COLO829 (cell line): ENCODE measurements at places on chromosomes 4 and X.

- no peak for DNase-seq
Observed at GRCh38 chr4:3232871-3233271, 16.1 kb upstream of the MSANTD1 start.

DNA sequence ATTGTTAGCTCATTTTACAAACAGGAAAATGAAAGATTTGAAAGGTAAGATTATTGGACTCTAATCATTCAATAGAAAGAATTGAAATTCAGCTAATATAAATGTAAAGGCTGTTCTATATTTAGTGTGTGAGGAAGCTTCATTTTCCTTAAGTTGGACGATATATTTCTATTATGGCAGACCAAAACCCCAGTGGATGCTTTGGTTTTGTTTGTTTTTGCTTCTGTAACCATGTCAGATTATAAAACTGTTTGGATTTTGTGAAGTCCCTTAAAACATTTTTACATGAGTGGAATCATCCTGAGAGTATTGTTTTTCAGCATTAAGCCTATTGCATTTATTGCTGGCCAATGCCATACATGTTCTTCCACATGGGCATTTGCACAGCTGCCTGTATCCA lies 110.2 kb upstream of the ENPEP start:
- no peak for DNase-seq

DNA sequence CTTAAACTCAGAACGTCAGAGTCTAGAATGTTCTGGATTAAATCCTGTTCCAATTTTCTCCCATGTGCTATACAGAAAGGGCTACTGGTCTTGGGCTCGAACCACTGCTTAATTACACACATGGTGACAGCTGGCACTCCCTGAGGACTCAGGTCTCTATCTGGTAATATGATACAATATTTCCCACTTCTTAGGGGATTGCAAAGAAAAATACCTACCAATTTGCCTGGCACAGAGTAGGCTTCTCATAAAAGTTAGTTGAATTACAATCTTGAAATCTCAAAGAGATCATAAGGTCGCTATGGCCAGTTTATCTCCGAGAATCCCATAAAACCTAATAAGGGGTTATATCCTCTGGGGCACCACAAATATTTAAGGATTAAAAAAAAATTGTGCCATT lies 8.6 kb downstream of the GPM6B start:
- DNase-seq = no peak

DNA sequence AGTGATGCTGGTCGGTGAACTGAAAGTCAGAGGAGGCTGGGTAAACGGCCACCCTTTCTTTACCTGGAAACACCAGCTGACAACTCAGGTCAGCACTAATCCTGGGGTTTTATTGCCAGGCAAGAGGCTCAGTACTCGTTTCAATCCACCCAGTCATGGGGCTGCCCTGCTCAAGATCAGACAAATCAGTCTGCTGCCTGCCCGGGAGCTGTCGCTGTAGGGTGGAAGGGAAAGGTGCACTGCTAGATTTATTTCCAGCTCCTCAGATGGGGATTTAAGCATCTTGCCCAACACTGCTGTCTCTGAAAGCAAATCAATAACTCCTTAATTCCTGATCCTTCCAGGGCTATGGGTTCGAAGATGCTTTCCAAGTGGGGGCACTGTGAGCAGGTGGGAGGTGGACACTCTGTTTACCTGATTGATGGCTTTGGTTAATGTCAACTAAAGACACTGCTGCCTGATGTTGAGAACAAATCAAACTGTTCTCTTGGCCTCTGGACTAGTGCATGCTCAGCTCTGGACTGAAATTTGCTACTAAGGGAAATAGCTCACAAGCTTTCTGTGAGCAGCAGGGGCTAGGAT lies 59.3 kb downstream of the PHKA2 start:
- DNase-seq = no peak

DNA sequence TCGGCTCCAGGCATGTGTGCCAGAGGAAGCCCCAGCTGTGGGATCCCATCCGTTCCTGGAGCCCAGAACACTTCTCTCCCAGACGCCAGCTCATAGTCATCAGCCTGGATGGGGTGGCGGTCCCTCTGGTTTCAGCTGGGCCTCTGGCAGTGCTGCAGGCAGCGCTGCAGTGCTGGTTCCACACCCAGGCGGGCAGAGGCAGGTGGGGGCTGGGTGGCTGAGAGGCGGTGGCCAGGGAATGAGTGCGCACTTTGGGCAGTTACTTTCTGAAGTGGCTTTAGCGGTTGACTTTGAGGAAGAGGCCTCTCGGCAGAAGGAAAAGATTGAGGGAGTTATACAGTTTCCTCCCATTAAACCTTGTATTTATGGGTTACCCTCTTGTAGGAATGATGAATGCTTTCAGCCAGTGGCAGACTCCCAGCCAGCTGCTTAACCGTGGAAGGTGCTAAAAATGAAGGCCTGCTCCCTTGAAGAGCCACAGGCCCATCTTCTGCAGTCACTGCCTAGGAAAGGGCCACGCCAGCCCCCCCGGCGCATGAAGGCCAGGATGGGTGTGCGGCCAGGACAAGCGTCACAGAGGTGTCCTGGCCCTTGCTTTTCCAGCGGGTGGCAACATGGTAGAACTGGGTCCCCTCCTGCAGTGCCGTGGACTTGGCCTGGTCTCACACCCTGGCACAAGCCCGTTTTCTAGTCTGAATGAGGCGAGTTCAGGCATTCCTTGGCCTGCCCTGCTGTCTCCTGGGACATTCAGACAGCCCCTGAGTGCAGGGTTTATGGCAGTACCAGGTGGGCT lies 9.9 kb downstream of the TADA2B start:
- no peak for DNase-seq

DNA sequence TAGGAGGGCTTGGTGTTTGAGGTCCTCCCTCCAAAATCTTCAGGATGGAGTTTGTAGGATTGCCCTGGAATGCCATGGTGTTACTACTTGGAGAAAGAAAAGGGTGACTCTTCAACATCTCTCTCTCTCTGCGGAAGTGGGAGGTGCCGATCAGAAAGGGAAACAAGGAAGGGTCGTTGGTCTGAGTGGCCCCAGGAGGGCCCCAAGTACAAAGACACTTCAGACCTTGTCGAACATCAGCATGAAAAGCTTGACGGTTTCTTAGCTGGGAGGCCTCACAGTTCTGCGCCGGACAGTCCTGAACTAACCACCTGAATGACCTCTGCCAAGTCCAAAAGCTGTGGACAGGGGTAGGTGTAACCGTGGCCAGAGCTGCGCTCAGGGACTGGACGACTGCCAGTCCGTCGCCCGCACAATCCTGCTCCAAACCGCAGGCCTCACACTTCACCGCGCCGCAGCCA lies 646 bp upstream of the GSX2 start:
- no peak for DNase-seq

- DNase-seq = no peak
Observed at GRCh38 chrX:97936296-97936695, 1052.6 kb downstream of the RPA4 start.

GRCh38 chr4:15231265-15232091 lies 196.4 kb upstream of the C1QTNF7 start:
- peak; percentile 56 for DNase-seq

DNA sequence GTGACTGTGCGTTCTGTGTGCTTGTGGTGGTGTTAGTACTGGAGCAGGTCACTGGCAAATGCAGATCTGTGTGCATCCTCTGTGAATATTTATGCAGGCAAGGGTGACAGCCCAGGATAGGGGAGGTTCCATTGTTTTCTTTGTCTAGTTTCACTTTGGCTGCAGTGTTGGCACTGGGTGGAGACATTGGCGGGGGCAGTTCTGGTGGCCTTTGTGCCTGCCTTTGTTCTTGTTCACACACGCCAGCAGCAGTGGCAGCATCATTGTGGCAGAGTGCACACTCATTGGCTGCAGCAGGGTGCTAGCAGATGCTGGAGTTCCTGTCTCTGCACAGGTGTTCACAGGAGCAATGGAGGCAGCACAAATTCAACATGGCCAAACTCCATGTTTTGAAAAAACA lies 495.3 kb downstream of the UBE2NL start:
- DNase-seq = no peak

GRCh38 chr4:38166768-38167167 lies 206.6 kb downstream of the PTTG2 start:
- DNase-seq = no peak

- no peak for DNase-seq
Observed at GRCh38 chr4:47222276-47222675, 190.9 kb downstream of the GABRB1 start.

GRCh38 chr4:37051866-37052265 lies 192.7 kb upstream of the NWD2 start:
- DNase-seq = no peak

GRCh38 chr4:79403356-79403755 lies 4.7 kb downstream of the GK2 start:
- DNase-seq = no peak

DNA sequence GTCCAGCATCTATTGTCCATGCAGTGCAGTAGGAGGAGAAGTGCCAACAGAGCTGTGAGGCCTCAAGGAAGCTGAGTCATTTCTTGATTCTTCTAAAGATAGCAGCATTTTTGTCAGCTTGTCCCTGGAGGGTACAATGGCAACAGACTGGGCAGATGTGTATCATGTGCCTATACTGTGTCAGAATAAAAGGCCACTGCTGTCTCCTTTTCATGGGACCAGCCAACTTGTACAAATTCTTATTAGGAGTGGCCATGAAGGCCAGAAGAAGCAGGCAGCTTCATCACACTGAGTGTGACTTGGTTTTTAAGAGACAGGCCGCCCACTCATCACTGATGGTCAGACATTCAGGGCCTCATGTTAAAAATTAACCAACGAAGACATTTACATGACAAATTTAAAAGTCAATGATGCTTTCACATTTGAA lies 185.0 kb upstream of the FAM241A start:
- peak; percentile 61 for DNase-seq

DNA sequence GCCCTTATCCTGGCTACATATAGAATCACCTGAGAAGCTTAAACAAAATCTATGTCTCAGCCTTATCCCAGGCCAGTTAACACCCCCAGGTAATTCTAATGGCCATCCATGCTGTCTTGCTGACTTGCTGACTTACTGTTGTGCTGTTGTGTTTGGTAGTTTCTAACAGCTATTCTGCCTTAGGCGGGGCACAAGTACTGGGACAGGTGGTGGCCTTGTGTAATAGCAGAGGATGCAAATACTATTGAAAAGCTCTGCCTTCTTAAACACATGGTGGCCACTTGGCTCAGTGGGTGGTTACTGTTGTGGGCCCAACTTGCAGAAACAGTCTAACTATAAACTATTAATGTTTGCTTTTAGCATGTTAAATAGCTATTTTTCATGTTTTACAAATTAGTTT lies 56.2 kb downstream of the CDS1 start:
- no peak for DNase-seq

- DNase-seq = peak; percentile 78
Observed at GRCh38 chr4:151358266-151358665, 32.9 kb upstream of the SH3D19 start.

DNA sequence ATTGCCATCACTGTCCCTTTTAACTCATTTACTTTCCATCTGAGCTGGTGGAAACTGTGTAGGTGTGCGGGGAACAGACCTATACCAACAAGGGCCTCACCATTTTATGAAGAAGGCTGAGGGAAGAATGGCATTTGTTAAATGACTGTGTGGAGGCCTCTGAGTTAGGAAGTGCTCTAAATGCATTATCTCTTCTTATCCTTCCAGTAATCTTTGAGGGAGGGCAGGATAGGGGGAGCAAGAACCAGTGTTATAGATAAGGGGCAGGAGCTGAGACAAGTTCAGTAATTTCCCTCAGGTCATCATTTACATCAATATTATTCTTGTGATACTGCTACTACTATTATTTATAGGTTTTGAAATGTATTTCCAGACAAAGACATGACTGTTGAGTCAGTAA lies 122.4 kb upstream of the PDLIM3 start:
- DNase-seq = no peak

DNA sequence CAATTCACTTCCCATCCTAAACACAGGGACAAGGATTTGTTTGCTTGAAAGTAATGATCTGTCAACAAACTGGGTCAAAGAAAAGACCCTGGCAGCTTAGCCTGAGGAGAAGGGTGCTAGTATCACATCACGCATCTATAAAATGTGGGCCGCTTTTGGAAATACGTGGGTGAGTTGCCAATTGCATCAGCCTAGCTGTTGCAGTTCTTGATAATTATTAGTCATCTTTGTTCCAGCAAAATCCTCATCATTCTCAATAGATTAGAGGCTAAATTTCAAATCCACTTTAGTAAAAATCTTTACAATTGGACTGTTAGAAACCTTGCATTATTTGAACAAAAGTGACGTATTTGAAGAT lies 33.6 kb upstream of the TAPT1 start:
- no peak for DNase-seq

DNA sequence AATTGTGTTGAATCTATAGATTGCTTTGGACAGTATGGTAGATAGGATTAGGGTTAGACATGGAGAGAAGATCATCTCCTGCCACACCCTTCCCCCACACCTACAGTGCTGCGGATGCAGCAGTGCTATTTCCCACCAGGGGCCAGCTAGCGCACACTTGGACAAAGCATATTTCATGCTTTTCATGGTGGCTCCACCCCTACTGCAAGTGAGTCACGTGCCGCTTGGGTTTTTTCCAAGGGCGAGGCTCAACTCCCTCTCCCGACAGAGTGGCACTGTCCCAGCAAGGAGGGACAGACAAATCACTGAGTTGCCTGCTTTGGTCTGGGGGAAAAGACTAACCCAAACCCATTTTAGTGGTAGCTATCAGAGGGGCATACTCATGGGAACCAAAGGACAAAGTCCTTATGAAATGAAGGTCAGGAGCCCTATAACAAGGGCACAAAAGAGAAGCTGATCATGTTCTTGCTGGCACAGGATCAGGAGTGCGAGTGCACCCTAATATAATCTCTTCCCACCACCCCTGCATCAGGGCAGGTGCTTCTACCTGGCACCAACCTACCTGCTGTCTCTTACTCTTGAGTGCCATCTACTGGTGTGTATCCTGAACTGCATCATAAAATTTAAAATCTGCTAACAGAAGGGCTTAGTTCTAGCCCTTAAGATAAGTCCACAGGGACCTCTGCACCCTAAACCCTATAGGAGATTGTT lies 55.1 kb upstream of the PGAM4 start:
- DNase-seq = peak; percentile 18

- no peak for DNase-seq
Observed at GRCh38 chrX:102964940-102965339, 27.9 kb downstream of the RAB40AL start.

- DNase-seq = no peak
Observed at GRCh38 chrX:131942034-131942433, 81.1 kb upstream of the STK26 start.

GRCh38 chr4:123055943-123056342 lies 133.5 kb upstream of the NUDT6 start:
- DNase-seq = no peak

GRCh38 chrX:45134315-45134731 lies 66.4 kb downstream of the DIPK2B start:
- DNase-seq = peak; percentile 30

DNA sequence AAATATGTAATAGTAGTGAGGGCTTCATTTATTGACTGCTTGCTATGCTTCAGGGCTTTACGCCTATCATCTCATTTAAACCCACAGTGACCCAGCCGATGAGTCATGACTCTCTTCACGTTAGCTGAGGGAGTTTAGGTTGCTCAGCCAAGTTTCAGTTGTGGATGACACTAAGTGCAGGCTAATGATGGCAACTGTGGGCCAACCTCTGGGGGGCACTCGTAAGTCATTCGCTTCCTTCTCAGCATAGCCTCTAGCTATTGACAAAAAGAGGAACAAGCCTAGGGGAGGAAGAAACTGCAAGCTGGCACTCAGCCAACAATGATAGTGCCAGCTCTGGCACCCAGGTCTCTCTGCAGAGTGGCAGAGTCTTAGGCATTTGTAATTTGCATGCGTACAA lies 325.0 kb downstream of the ARHGAP10 start:
- DNase-seq = peak; percentile 33

- DNase-seq = no peak
Observed at GRCh38 chrX:115902995-115903394, 267.5 kb upstream of the AGTR2 start.

- no peak for DNase-seq
Observed at GRCh38 chr4:114036426-114036825, 57.0 kb upstream of the ARSJ start.
